ENCODE measurements at places on chromosomes 2 and 18.

DNA sequence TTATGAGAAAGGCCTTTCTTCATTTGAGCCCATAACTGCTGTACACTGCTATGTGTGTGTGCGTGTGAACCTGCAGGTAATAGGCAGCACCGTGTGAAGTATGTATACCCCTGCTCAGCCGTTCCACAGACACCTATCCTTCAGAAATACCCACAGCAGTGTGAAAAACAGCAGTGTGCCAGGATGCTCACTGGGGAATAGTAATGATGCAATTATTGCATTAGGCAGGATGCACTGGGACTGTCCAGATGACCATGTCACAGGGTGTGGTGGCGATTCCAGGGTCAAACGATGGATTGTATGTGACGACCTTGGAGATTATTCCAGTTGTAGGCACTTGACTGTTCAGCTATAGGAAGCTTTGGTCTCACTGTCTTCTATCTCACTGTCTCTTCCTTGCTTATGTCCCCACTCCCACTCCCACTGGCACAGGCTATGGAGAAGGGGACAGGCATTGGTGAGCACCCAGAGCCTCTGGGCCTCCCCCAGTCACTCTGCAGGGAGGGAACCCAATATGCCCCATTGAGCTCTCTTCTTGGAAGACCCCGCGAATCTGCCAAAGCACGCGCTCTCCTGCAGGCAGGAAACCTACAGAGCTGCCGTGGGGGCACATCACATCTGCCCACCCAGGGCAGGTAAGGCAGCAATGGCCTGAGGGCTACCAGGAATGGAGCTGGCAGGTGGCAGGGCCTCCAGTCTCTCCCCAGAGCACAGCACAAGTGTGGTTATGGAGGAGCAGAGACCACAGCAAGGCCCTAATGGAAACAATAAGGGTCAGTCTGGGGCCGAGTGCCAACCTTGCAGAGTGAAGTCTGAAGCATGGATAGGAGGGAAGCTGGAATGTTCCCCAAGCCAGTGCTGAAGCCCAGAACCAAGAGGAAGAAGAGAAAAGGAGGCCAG is 518.9 kb upstream of the RAB6C start:
- no peak for DNase-seq

DNA sequence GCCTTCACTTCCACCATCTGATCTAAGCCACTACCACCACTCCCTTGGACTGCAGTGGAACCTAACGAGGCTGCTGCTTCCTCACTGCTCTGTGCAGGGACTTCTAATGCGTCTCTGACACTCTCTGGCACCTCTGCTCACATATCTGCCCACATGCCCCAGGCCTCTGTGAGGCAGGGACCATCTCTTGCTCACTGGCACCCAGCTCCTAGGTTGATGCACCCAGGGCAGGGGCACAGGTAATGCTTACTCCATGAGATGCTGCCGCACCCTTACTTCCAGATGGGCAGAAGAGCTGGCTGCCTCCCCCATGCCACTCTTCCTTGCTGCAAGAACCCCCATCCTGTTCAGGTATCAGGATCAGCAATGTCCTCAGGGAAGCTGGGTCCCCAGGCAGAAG is 294.0 kb upstream of the HS6ST1 start:
- no peak for DNase-seq

DNA sequence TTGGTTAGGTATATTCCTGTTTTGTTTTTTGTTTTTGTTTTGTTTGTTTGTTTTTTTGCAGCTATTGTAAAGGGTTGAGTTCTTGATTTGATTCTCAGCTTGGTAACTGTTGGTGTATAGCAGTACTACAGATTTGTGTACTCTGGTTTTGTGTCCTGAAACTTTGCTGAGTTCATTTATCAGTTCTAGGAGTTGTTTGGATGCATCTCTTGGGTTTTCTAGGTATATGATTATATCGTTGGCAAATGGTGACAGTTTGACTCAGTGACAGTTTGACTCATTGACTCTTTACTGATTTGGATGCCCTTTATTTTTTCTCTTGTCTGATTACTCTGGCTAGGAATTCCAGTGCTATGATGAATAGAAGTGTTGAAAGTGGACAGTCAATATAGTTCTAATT is 53.7 kb downstream of the APLF start:
- DNase-seq, result peak; percentile 68

DNA sequence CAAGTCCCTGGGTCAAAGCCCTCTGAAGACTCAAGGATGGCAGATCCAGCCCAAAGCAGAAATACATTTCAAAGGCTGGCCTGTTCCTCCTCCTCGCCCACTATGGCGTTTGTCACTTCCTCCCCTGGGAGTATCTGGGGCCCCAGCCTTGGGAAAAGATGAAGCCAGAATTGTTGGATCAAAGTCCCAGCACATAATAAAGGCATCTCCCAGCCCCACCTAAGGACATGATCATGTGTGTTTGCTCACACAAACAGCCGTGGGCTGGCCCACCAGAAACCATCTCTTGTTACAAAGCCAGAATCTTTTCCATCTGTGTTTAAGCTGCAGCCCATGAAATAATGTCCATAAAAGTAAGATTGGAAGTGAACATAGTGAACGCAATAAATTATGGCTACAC is 50.1 kb upstream of the HAAO start:
- no peak for DNase-seq

DNA sequence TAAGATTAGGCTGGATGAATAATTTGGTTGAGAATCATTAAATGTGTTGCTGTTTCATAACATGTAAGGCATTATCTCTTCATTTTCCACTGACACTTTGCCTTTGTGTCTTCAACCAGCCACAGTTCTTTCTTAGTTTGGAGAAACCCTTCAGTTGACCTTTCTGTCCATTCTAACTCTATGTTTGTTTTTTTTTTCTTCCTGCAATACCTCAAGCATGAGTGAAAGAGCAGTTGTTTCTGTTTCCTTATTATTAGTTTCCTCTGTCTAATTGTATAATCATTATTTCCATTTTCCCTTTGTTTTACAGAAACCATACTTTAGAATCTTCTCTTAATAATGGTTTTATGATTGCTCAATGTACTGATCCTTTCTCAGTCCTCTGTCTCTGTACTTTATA is 25.6 kb downstream of the HADHB start:
- no peak for DNase-seq

DNA sequence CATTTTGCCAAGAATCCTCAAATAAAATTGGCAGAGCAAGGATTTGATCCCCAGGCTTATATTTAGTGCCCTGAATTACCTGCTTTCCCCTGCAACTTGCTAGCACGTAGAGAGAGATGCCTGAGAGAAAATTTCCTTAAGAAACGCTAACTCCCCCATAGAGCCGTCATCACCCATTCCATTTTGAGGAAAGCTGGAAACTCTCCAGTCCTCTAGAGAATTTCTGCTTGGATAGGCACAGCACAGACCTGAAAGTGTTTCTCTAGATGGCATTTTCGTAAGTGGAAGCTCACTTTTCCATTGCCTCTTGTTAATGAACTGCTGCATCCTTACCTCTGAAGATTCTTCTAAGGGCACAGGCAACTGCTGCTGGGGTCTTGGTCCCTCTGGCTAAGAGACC is 277.8 kb upstream of the SIX2 start:
- no peak for DNase-seq

GRCh38 chr18:74284980-74285355 is 6.8 kb downstream of the CYB5A start:
- no peak for DNase-seq

DNA sequence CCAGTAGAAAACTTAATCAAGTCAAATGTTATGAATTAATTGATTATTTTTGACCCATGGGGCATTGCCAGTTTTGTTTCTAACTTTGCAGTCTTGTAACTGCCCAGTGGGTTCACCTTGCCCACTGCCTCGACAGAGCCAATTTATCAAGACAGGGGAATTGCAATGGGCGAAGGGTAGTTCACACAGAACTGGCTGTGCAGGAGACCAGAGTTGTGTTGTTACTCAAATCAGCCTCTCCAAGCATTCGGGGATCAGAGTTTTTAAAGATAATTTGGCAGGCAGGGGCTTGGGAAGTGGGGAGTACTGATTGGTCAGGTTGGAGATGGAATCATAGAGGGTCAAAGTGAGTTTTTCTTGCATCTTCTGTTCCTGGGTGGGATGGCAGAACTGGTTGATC is 168.5 kb upstream of the COPS8 start:
- no peak for DNase-seq

GRCh38 chr2:215711471-215712034 is 275.7 kb upstream of the FN1 start:
- DNase-seq, result no peak
